ENCODE measurements at places on chromosomes 7 and 10.

DNA sequence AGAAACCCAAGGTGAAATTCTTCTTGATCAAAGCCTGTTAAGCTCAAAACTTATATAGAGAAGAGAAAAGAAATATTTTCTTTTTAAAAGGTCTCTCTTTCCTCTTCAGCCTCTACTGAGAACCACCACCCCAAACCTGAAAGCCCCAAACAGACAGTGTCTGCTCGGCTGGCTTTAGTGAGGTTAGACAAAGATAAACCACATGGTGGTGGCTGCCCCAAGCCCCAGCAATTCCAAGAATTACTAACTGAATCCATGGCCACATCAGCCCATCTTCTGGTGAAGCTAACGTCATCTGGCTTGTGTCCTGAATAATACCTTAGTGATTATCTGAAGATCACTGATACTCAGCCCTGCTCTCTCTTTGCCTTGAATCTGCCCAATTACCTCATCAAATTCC is 275.0 kb downstream of the ELMO1 start:
- DNase-seq: no peak

DNA sequence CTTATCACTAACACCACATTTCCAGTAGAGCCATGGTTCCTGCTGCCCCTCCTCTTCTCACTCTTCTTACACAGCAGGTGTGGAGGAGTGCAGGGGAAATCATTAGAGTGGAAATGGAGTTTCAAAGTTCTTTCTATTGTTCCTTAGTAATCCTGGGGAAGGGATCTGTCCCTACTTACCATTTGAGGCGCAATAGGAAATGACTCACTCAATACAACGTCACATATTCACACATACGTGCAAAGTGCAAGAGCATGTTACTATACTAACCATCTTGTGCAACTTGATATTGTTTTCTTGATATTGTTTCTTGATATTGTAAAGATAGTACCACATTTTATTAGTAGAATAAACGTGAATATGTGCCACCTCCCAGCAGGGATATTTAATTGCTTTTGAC is 1010.2 kb downstream of the DNAJB9 start:
- DNase-seq: no peak

- DNase-seq: no peak
Measured at GRCh38 chr7:80918399-80918798, 452 bp downstream of the SEMA3C start.

DNA sequence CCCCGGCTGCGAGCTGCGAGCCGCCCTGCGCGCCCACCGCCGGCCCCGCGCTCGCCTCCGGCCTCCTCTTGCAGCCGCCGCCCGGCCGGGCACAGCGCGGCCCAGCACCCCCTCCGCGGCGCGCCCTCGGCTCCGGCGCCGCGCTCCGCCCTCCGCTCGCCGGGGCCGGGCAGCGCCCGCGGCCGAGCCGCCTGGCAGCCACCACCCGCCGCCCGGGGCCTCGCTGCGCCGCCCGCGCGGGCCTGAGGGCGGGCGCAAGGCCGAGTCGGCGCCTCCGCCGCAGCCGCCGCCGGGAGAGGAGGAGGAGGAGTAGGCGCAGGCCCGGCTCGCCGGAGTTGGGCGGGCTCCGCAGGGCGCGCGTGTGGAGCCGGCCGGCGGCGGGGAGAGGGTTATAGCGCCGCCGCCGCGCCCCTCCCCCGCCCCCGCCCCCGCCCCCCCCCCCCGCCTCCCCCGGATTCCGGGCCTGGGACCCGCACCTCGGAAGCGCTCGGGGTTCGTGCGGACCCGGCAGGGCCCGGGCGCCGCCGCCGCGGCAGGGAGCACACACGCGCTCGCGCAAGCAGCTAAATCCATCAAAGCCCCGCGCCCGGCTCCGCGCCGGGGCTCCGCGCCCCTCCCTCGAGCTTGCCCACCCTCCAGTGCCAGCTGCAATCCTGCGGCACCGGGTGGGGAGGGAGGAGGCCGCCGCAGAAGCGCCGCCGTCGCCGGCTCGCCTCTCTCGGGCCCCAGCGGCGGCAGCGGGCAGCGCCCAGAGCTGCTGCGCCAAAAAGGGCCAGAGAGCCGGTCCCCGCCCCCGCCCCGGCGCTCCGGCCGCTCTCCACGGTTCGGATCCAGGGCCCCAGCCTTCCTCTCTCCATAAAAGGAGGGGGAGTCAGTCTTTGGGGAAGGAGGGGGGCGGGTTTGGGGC is at the start of gene PDGFA:
Gene PDGFA, minus strand, starts transcription at position 363 of the 907 bp plus-strand sequence. CDS start 845 bp downstream, outside the sequence.
- peak; percentile 20 for DNase-seq

- no peak for DNase-seq
Measured at GRCh38 chr7:112448891-112449290, 1.4 kb upstream of the IFRD1 start.

- no peak for DNase-seq
Measured at GRCh38 chr7:137097111-137097510, 228.7 kb downstream of the CHRM2 start.

DNA sequence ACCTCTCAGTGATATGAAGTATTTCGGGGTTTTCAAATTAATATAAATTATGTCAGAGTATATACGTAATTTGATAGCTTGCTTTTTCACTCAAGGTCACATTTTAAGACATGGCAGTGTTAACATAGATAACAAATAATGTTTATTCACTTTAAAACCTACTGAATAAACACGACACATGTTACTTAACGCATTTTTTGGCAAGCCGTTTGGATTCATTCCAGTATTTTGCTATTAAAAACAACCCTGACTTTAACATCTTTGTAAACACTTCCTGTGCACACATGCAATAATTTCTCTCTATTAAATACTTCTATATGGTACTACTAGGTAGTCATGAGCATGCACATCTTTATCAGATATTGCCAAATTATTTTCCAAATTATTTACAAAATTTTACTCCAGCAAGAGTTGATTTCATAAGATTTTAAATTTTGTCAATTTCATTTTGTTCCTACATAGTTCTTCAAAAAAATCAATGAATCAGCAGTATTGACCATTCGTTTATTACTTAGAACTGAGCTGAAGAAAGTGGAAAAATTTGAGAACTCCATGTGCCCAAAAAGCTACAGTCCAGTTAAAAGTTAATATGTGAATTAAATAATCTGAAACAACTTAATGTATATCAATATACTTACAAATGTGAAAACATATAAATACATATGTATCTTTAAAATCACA is 26.8 kb upstream of the THSD7A start:
- no peak for DNase-seq

DNA sequence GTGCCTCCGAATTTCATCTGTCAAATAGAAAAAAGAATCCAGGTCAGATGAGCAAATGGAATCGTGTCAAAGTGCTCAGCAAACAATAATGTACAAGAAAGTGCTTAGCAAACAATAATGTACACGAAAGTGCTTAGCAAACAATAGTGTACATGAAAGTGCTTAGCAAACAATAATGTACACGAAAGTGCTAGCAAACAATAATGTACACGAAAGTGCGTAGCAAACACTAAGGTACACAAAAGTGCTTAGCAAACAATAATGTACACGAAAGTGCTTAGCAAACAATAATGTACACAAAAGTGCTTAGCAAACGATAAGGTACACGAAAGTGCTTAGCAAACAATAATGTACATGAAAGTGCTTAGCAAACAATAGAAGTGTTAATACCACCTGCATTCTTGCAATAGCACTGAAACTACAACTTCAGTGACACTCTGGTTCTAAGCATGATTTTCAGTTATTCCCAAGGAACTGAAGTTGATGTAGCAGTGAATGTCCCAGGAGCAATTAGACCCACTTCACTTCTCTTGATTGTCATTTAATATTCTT is 33.4 kb upstream of the MYL10 start:
- DNase-seq: no peak

- DNase-seq: no peak
Measured at GRCh38 chr7:68865351-68866199, 732.7 kb upstream of the AUTS2 start.

GRCh38 chr7:134613623-134614347 is 32.9 kb upstream of the BPGM start:
- no peak for DNase-seq

- no peak for DNase-seq
Measured at GRCh38 chr10:88896372-88896993, 16.4 kb downstream of the STAMBPL1 start.

DNA sequence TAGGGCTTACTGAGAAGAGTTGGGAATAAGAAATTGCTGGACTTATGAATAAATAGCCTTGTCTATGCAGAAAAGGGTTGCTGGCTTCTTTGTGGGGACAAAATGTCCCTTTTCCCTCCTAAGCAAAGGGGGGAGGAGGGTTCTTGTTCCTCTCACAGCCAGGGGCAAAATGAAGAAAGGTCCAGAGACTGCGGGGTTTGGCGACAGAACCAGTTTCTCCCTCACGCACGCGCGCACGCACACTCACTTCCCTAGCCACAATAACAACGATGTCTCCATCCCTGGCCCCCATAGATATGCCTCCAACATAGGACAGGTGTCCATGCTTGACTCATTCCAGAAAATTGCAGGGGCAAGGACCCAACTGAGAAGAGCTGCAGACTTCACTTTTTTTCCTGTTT is 3.3 kb downstream of the ZMIZ1 start:
- no peak for DNase-seq

DNA sequence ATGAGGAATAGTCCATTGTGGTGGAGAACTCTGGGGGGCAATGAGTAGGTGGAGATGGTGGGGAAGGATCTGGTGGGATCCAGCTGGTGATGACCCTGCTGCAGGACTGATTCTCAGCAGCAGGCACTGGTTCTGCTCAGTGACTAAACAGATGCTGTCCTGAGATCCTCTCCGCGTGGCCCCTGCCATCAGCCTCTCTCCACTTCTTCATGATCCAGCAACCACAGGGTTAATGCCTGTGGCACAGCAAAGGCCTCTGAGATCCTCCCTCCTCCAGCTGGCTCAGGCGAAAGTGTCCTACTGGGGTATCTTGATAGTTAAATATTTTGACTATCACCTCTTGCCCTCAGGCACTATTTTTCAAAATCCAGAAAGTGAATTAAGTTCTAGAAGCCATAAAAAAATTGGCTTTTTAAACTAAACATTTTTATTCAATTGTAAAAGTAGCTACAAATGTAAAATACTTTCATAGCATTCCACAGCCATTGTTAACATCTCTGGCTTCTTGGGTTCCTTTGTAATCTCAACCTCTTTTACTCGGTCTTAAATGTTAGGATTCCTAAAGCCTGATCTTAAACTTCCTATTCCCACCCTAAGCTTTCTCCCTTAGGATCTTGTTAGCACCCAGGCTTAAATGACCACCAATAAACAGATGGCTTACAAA is 13.1 kb downstream of the PLAU start:
- no peak for DNase-seq

- no peak for DNase-seq
Measured at GRCh38 chr10:114634609-114634979, 23.5 kb downstream of the ABLIM1 start.

- no peak for DNase-seq
Measured at GRCh38 chr7:55427800-55428199, 62.7 kb downstream of the LANCL2 start.

DNA sequence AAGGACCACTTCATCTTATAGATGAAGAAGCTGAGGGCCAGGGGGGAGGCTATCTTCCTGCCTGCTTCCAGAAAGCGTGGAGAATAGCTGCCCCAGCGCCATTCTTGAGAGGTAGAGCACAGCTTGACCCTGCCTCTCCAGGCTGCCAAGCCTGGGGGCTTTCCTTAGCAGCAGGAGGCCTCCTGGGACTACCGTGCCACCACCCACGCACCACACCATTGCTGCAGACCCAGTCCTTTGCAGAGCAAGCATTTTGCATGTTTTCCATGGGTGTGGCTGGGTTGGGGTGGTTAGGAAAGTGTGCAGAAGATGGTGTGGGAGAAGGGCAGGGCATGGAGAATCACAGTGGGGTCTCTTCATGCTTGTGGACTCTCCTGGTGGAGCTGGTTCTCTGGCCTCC is 64.9 kb downstream of the TBXAS1 start:
- no peak for DNase-seq

DNA sequence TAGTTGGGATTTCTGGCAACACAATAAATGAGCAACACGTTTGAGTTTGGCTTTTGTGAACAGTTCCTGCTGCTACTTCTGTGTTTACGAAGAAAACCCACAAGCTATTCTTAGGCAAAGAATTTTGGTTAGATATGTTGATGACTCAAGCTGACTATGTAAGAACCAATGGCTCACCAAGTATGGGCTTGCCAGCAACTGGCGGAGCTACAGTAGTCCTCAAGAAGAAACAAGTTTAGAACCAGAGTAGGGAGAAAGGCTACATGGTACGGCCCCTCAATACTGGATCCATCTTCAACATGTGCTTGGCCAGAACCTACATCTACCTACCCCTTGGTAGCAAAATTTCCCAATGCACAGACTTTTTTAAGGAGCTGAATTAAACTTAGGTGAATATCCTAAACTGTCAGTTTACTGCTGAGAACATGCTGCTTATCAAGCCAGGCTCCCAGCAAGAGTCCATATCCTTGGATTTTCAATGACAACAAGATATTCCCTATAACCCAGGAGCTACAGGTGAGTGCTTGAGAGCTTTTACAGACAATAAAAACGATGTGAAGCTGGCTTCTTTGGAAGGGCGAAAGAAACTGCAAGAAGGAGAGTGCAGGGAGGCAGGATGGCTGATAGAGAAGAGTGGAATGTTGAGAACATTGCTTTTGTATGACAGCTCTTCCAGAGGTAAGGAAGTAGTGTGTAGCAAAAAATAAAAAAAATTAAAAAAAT is 74.3 kb upstream of the ASAH2 start:
- no peak for DNase-seq

DNA sequence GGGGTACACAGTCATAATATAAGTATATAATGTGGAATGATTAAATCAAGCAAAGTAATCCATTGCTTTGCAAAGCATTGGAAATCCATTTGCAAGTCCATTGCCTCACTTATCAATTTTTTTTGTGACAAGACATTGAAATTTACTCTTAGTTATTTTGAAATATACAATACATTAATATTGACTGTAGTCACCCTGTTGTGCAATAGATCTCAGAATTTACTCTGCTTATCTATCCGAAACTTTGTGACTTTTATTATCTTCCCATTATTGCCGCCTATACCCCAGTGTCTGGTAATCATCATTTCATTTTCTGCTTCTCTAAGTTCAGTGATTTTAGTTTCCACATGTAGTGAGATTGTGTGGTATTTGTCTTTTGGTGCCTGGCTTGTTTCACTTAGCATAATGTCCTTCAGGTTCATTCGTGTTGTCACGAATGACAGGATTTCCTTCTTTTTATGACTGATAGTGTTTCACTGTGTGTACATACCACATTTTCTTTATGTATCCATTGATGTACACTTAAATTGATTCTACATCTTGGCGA is 5.8 kb downstream of the MALRD1 start:
- no peak for DNase-seq

GRCh38 chr10:48364659-48365405 is 58.4 kb downstream of the MAPK8 start:
- DNase-seq: no peak

GRCh38 chr7:20906801-20907453 is 120.2 kb upstream of the SP8 start:
- no peak for DNase-seq

GRCh38 chr7:140688341-140688740 is 8.2 kb upstream of the NDUFB2 start:
- no peak for DNase-seq

- no peak for DNase-seq
Measured at GRCh38 chr7:73642834-73643233, 18.5 kb upstream of the MLXIPL start.

DNA sequence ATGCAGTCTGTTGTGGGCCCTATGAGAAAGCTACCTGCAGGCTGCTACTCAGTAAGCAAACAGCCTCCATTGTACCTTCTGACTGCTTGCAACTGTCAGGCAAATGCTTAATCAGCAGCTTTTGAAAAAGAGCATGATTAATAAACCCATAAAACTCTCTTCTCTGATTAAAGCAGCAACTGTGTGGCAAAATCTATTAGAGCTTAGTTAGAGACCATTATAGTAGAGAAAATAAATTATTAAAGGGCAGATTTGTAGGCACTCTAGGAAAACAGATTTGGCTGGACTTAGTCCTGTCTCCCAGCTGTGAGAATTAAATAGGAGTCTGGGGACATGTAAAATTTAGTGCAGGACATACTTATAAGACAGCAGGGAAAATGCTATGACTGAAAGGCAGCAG is 132.5 kb upstream of the WNT16 start:
- no peak for DNase-seq

Measured in CD4-positive, alpha-beta T cell treated with Interleukin-17A for 4 hours (primary cell).